ENCODE measurements at places on chromosomes 2 and 18. TPM values are rescaled to one million over a fixed set of nuclear protein-coding genes. Genes with fewer than 3 reads are reported as not detected.

Gene ALLC
- not detected for polyA plus RNA-seq

Gene EPB41L3
- polyA plus RNA-seq, result 38.9 TPM

Gene RGPD4
- polyA plus RNA-seq, result not detected

Gene G6PC2
- not detected for polyA plus RNA-seq

DNA sequence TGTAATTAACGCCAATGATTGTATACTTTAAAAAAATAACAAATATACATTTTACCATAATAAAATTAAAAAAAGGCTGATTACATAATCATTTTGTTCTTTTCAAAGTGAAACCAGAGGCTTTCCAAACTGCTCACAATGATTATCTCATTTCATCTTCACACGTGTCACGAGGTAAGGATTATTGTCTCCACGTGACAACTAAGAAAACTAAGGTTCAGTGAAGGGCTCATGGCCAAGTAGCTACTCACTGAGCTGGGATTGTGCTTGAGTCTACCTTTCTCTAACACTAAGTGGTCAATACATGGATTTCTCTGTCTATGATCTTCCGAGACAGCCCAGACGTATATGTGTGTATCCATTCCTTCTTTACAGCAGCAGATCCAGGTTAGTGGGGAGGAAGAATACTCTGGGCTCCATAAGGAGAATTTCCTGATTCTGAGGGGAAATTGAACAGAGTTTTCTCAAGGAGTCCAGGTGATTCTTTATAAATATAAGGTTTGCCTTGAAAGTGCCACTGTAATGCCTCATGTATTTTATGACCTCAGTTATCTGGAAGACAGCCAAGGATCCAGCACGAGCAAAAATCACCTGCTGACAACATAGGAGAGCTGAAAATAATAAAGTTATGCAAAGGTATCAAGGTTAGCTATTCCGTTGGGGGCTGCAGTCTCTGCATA lies 25.6 kb upstream of the ACSL3 start:
- no peak for DNase-seq

DNA sequence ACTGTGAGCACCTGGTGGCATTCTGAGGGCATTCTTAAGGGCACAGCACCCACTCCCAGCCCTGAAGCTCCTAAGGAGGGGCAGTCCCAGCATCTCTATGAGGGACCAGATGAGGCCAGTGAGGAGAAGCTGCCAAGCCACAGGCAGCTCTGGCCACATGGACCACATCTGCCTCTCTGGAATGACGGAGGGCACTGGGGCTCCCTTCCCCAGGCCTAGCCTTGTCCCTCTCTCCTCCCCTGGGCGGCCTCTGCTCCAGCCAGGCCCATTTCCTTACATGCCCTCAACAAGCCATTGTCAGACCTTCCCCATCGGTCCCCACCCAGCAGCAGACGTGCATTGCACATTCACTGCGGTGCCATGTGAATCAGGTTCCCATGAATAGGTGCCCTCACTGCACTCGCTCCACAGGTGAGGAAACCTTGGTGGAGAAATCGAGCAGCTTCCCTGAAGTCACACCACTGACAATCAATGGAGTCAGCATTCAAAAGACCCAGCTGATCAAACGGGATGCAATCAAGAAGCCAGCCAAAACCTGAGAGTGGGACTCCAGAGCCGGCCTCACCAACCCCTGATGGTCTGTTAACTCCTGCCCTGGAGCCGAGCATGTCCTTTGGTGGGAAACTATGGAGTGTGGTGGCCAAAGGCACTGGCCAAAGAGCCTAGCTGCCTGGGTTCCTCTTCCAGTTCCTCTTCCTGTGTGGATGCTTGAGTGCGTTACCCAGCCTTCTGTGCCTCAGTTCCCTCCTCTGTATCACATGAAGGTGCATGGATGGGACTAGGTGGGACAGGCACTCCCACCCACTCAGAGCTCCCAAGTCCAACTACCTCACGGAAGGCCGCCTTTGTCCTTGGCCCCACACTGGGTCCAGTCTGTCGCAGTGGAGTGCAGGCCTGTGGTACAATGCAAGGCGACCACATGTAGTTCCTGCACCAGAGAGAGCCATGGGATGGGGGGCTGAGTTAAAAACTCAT lies 147.3 kb downstream of the ZFP36L2 start:
- no peak for DNase-seq

DNA sequence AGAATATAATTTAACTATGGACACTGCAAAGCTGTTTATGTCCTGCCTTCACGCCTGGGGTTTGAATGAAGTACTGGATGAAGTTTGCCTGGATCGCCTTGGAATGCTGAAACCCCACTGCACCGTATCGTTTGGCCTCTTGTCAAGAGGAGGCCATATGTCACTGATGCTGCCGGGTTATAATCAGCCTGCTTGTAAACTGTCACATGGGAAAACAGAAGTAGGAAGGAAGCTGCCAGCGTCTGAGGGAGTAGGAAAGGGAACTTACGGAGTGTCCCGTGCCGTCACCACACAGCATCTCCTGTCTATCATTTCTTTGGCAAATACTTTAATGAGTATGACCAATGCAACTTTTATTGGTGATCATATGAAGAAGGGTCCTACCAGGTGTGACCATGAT lies 105.8 kb downstream of the WDR7 start:
- DNase-seq, result no peak

DNA sequence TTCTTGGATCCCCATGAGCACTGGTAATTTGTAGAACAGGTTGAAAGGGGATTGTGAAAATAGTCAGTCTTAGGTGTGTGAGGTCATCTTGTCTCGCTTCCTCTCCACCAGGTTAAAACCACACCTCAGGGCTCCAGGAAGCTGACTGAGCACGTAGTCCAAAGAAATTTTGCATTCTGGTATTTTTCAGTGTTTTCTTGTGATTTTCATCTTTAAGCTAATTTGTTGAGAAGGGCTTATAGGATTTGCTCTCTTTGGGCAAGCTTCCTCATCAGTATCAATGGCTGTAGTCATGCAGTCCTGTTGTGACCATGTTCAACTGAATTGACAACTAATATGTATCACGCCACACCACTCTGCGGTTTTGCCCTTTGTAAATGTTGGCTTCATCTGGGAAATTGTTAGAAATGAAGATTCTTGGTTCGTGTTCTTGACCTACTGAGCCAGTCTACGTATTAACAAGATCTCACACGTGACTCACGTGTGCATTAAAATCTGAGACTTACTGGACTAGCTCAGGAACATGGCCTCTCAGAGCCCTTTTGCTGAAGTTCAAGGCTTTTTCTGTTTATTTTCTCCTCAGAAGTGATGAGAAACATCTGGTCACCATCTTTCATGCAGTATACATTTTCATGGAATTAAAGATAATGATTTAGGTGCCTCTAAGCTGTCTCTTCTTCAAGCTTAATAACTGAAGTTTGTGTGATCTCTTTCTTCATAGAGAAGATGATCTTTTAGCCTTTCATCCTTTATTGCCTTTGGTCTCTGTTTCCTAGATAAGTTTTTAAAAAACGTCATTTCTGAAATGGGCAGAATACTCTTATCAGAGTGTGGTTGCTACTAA lies 32.8 kb downstream of the FMNL2 start:
- DNase-seq, result no peak

- no peak for DNase-seq
Measured at GRCh38 chr2:177673602-177674595, 281.3 kb downstream of the AGPS start.

DNA sequence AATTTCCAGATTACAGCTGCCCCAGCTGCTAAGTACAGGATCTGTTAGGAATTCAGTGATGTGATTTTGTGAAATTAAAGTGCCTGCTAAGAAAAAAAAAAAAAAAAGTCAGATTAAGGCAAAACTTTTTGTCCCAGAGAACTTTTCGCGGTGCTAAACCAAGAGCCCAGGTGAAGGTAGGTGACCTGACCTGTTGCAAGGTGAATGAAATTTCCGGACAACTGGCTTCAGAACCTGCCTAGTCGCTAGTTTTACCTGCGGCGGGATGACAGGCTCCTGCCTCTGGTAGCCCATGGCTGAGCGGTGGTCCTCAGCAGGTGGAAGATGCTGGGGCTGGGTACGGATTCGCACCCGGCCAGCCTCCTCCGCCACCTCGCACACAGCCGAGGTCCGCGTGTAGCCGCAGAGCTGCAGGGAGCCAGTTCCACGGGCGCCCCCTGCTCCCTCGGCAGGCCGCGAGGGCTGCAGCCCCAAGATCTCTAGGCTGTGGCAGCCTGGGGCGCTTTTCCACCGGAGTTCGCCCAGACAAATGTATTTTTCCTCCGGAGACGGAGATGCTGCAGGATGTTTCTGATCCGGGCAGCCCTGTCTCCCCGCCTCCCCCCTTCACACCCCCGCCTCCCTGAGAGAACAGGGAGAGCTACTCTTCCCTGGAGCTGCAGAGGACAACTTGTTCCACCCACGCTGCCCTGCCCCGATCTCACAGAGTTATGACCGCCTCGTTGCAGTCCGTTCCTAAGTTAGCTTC lies at the start of gene SLC38A11:
TSS of gene SLC38A11 (minus strand) at position 572 of the 748 bp plus-strand sequence. CDS start at position 294, 278 bp downstream.
- no peak for DNase-seq

DNA sequence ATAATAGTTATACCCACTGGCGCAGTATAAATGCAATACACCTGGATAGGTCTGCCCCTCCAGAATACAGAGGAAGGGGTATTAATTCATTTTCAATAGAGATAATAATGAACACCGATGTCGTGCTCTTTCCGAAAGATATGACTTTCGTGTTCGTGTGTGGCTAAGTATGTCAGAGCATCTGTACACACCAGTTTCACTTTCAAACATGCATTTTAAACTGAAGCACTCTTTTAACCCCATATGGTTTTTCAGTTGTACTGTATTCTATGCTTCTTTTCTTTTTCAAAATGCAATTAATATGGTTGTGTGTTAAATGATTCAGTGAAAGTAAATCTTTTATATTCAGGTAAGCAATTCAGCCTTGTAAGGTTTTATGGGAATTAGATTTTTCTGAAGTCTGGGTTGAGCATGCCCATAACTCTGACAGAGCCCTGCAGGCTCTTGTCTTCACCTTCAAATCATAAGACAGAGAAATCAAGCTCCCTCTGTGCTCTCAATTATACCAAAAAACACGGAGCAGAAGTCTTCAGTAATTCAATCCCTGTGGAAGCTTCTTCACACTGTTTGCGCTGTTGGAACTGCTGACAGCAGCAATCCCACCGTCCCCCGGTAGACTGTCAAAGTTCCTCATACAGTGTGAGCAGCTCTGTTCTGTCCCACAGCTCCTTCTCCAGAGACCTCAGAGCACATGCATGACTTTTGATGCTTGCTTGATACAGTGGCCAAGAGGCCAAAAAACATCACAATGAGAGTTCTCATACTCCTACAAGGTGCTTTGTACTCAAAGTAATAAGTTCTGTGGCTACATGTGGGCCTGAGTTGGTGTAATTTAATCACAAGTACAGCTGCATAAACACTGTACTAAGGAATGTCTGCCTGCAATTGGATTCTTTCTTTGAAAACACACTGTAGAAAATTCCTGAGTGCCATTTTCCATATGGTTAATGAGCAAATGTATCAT lies 186.8 kb downstream of the ZNF521 start:
- DNase-seq, result peak; percentile 63

DNA sequence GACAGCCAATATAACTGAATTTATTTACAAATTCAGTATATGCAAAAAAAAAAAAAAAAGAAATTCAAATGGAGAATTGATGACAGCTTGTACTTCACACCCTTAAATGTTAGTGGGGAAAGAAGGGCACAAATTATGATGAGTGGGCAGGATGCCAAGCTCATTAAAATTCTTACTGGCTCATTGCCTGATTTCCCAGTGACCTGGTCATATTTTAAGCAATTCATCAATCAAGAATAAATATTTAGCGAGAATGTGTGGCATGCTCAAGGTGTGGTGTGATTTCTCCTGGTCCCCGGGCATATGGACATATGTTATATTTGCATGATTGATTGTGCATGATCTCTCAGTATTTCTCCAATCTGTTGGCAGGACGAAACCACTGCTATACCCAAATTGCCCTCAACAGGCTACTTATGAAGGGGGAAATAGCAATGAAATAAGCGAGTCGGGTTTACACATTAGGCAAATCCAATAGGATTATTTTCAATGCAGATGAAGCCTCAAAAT lies 883.0 kb downstream of the LRRTM4 start:
- DNase-seq, result no peak

DNA sequence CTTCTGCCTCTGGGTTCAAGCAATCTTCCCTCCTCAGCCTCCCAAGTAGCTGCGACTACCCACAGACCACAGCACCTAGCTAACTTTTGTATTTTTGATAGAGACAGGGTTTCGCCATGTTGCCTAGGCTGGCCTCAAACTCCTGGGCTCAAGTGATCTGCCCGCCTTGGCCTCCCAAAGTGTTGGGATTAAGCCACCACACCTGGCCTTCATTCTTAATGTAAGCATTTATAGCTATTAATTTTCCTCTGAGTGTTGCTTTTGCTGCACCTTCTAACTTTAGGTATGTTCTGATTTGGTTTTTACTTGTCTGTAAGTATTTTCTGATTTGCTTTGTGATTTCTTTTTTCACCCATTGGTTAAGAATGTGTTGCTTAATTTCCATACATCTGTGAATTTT lies 29.7 kb downstream of the CHMP3 start:
- DNase-seq, result no peak

DNA sequence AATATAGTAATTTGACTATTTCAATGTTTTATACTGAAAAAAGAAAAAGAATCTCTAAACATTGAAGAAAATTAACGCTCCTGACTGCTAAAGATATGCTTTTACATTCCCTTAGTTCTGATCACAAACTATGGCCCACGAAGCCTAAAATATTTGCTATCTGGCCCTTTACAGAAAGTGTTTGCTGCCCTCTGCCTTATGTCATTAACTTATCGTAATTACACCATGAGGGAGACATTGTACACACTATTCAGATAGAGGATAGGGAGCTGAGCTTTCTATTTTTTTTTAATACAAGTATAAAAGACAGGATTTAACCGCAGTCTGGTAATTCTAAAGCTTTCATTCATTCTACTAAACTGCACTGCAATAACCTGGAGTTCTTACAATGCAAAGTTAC lies 393.1 kb upstream of the DCC start:
- DNase-seq, result no peak

DNA sequence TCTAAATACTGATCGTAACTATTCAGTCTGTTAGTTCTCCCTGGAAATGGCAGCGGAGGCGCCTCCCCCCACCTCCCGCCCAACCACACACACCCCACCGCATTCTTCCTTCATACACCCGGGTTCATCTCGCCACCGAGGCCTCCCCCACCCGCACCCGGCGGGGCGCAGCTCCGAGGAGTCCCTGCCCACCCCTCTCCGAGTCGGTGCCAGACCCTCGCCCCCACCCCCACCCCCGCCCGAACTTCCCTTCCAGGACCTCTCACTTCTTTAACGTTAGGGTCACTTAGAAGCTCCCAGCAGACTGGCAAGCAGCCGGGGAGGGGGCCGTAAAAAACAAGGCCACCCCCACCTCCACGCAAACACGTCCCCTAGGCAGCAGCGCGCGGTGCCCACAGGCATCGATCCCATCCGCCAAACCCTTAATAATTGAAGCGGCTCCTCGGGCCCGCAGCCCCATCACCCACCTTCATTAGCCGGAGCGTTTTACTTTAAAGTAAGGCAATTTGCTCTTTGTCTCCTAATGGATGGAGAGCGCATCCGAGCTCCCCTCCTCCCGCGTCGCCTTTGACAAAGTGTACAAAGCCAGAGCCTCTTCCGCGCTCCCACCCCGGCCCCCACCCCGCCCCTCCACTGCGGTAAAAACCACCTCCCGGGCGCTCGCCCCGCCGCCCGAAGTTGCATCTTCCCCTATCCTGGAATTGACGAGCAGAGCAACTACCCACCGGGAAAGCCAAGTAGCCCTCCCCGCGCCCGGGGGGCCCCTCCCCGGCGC lies 624 bp downstream of the ZNF516 start:
- no peak for DNase-seq

GRCh38 chr2:231415029-231415428 lies 19.5 kb downstream of the B3GNT7 start:
- peak; percentile 61 for DNase-seq

Measured in endothelial cell of umbilical vein (primary cell).